Right lung (tissue), 10 donors: ENCODE measurements at places on chromosomes 16 and 17. TPM values are rescaled to one million over a fixed set of nuclear protein-coding genes. Genes with fewer than 3 reads are reported as not detected.

The CYLD gene
- polyA plus RNA-seq = 33.4 TPM

- no peak for DNase-seq
These were observed 67.4 kb downstream of the SNX11 start for GRCh38 chr17:48174833-48175523.

The CARD14 gene
- 2.5 TPM for polyA plus RNA-seq

DNA sequence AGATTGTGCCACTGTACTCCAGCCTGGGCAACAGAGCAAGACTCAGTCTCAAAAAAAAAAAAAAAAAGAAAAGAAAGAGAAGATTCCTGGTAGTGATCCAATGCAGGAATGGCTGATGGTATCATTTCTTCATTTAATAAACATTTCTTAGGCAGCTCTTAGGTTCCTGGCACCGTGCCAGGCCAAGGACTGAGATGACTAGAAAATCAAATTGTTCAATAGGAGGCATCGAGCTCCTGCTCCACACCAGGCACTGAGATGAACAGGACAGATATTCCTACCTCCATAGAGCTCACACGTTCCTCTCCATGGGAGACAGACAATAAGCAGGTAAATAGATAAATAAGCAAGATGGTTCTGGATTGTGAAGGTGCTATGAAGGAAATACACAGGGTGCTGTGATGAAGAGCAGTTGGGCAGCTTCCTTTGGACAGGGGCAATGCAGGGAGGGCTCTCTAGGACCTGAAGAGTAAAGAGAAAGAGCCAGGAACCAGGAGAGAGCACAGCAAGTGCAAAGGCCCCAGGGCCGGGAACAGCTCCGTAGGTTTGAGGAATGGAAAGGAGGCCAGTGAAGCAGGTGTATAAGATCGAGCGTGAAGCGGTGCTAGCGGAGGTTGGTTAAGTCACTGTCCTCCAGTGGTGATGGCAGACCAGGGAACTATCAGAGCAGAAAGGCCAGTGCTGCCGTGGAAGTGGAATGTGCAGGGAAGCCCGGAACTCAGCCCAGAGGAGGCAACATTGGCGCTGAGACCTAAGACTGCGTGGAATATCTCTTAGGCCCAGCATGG, 26.5 kb upstream of the CRHR1 start:
- DNase-seq = no peak

The TRIM72 gene
- 0.13 TPM for polyA plus RNA-seq

DNA sequence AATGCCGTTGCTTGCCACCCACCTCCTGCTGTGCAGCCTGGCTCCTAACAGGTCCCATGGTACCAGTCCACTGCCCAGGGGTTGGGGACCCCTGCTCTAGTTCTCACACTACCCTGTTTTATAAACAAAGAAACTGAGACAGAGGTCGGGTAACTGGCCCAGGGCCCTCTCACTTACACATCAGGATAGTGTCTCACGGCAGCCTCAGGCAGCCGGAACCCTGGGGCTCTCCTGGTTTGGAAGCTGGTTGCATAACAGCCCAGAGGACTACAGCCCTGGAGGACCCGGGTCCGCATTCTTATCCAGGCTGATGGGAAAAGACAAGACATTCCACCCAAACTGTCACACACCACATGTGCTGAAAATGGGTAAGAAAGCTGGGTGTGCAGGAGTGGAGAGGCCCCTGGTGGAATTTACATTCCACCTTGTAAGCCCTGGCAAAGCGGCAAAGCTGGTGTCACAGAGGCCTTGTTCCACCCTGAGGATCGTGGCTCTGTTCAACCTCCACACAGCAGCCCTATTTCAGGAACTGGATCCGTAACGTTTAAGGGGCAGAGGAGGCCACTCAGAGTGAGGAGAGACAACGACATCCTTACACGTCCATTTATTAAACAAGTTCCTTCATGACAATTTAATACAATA, 9.8 kb downstream of the CMTM3 start:
- DNase-seq = no peak

DNA sequence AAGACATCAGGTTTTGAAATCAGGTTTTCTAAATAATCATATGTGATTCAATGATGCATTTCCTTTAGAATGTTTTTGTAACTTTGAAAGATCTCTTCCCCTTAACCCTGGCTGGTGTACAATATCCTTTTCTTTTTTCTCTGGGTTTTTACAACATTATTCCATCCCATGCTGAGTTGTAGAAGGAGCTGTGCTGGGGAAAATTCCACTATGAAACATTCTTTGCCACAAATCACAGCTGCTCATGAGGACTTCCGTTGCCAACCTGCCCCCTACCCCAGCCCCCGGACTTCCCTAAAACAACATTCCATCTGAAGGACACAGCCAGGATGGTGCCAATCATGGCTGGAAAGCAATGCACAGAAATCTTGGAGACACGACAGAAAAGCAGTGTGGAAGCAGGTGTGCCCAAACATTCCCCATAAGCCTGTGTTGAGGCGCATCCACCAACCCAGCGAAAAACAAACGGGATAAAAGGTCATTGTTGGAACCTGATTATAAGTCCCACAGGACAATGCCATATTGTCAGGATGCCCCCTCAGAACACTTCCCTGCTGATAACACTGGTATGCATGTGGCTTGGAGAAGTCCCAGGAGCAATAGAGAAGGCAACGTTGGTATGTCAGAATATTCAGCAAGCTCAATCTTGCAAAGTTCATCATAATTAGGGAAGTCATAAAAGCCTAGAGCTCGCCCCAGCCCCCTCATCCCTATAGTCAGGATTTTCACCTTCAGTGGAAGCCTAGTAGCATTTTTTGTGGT, 475.0 kb downstream of the HS3ST3B1 start:
- no peak for DNase-seq

GRCh38 chr16:87017371-87018012, 299.7 kb downstream of the C16orf95 start:
- no peak for DNase-seq
